ENCODE measurements at places on chromosomes 16 and 17.

DNA sequence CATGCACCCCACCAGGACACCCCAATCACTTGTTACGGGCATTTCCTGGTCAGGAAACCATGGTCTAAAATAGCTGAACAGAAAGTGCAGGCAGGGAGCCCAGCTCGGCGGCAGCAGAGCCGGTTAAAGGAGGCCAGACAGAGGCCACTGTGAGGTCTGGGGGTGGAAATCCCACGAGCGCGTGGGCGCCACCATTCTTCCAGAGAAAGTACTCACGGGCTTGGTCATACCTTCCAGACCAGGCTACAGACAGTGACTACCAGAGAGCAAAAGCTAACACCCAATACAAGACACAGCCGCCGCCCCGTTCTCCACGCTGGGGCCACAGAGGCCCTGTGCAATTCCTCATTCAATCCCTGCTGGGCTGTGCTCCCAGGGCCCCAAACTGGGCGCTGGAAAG is 11.9 kb downstream of the CEP131 start:
- no peak for DNase-seq

GRCh38 chr17:73498886-73499554 is 145.2 kb downstream of the SDK2 start:
- no peak for DNase-seq

DNA sequence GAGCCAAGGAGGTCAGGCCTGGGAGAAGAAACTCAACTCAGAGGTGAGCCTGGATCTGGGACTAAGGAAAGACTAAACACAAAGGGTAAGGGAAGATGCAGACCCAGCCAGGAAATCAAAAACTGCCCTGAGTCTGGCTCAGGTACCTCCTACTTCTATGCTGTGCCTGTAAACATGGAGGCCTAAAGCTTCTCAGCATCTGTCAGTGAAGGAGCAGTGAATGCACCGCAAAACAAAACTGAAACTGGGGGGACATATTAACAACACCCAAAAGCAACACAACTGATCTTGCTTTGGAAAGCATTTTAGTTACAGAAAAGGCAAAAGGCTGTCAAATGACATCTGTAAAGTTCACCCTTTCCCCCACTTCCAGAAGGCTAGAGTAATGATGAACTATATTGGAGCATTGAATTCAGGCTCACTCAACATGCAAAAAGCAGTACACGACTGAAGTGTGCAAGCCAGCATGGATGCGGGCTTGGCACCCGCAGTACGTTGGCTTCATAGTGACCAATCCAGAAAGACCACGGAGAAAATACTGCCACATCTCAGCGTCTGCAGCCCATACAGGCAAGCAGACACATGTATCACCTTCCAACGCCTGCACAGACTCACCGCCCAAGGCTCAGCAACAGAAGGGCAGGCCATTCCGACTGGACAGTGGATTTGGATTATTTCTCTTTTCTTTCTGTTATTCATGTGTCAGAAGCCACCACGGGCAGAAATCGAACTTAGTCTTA is 3.8 kb downstream of the TBC1D16 start:
- no peak for DNase-seq

DNA sequence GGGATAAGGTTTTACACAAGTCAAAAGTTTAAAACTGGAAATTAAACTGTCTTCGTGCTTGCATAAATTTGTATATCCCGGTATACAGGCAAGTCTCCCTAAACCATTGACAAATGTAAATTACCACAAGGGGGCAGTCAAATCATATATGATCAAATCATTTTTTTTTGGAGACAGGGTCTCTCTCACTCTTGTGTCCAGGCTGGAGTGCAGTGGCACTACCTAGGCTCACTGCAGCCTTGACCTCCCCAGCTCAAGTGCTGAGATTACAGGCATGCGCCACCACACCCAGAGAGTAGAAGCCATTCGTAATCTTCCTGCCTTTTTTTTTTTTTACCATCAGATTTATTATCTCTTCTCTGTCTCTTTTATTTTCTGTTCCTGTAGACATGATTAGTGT is 18.5 kb downstream of the TOP2A start:
- no peak for DNase-seq

GRCh38 chr16:24734382-24734781 is 4.9 kb downstream of the TNRC6A start:
- no peak for DNase-seq

DNA sequence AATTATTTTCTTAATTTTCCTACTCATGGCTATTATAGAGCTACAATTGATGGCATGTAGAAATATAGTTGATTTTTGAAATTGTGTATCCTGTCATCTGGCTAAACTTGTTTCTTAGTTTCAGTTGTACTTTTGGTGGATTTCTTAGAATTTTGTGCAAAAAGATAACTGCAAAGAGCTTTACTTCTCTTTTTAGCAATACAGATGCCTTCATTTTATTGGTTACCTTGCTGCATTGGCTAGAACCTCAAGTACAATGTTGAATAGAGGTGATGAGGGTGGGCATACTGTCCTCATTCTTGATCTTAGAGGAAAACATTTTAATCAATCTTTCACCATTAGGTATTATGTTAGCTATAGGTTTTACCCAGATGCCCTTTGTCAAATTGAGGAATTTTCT is 67.9 kb downstream of the METRNL start:
- DNase-seq = no peak

GRCh38 chr16:29192329-29193247 is 207.7 kb downstream of the LAT start:
- no peak for DNase-seq

DNA sequence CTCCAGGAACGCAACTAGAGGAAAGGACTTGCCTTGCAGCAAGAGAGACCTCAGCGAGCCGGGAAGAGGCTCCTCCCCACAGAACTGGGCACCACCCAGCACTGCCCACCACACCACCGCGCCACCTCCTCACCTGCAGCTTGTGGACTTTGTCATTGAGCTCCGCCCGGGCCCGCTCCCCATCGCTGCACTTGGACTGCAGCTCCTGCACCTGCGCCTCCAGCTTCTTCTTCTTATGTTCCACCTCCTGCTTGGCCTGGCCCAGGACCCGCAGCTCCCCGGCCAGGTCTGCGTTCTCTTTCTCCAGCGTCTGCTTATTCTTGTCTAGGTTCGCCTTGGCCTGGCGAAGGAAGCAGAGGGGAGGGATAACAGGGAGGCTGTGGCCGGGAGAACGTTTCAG is 76.7 kb downstream of the NDE1 start:
- no peak for DNase-seq

- DNase-seq = no peak
Observed at GRCh38 chr17:15112846-15113617, 152.1 kb downstream of the PMP22 start.

GRCh38 chr17:60729854-60730253 is 52.2 kb downstream of the BCAS3 start:
- no peak for DNase-seq

GRCh38 chr17:49502254-49502653 is 7.2 kb downstream of the NGFR start:
- DNase-seq = no peak

DNA sequence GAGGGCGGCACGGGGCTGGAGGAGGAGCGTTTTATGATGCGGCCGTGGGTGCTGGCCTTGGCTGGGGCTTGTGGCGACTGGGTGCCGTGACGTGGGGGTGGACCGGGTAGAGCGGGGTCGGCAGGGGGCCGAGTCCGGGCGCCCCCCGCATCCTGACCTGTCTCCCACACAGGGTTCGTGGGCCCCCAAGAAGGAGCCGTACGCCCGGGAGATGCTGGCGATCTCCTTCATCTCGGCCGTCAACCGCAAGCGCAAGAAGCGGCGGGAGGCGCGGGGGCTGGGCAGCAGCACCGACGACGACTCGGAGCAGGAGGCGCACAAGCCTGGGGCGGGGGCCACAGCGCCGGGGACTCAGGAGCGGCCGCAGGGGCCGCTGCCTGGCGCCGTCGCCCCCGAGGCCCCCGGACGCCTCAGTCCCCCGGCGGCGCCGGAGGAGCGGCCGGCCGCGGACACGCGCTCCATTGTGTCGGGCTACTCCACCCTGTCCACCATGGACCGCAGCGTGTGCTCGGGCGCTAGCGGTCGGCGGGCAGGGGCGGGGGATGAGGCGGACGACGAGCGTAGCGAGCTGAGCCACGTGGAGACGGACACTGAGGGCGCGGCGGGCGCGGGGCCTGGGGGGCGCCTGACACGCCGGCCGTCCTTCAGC is 81.6 kb downstream of the ARHGAP23 start:
- no peak for DNase-seq

DNA sequence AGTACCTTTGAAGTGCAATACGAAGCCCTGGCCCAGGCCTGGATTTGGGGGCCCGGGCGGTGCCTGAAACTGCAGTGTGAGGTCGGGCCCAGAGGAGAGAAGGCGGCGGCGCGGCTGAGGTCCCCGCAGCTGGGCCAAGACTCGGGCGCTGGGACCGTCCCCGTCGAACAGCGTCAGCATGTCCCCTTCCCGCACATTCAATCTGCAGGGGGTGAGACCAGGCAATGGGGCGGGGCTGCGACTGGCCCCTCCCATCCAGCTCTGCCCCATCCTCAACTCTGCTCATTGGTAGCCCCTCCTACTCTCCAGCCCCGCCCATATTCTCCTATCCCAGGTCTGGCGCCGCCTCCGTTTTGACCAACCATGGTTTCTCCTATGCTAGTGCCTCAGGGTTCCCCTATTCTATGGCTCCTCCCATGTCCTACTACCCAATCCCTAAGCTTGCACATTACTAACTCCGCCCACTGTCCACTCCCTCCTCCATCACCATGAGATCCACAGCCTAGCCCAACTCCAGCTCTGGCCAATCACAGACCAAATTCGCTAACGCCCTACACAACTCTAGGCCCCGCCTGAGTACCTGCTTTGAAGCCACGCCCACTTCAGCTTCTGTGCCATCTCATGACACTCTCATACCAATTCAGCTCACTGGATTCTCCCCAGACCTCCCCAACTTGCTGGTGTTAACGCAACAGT is 14.4 kb upstream of the CDIPT start:
- peak; percentile 11 for DNase-seq

GRCh38 chr16:5075637-5076036 is 4.0 kb downstream of the ALG1 start:
- no peak for DNase-seq

GRCh38 chr17:16930571-16931317 is 41.2 kb downstream of the TNFRSF13B start:
- no peak for DNase-seq

DNA sequence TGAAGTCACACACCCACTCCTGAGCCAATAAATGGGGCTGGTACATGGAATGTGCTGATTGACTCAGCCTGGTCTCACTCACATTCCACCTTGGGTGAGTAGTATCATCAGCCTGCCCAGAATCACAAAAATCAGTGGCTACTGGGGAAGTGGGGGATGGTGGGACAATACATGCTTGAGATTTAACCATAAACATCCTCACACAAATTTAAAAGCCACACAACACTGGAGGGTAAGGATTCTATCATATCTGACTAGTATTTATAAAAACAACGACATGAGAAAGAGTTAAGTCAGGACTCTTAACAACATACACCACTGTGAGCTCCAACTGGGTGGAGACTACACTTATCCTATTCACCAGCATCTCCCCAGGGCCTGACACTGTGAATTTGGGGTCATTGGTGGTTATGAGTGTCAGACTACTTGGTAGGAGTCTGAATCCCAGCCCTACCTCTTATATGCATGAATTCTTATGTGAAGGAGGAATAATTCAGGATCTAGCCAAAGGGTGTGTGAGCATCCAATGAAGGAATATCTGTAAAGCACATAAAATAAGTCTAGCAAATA is 26.0 kb upstream of the IRX6 start:
- DNase-seq = no peak

DNA sequence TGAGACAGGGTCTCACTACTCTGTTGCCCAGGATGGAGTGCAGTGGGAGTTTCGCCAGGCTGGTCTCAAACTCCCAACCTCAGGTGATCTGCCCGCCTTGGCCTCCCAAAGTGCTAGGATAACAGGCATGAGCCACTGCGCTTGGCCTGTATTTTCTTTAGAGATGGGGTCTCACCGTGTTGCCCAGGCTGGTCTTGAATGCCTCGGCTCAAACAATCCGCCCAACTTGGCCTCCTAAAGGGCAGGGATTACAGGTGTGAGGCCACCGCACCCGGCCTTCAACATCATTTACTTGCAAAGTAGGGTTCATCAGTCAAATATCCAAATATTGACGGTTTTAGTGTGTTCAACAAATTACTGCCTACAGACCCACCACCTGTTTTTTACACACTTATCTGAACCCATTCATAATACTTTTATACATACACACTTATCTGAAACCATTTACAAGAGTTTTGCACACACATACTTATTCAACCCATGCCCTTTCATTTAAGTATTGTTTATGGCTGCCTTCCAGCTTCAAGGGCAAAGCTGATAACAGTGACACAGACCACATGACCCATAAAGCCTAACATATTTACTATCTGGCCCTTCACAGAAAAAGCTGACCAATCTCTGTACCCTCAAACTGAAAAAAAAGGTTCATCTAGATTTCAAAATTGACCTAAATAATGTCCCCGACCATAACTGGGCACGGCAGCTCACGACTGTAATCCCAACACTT is 11.9 kb downstream of the TMEM170A start:
- no peak for DNase-seq

DNA sequence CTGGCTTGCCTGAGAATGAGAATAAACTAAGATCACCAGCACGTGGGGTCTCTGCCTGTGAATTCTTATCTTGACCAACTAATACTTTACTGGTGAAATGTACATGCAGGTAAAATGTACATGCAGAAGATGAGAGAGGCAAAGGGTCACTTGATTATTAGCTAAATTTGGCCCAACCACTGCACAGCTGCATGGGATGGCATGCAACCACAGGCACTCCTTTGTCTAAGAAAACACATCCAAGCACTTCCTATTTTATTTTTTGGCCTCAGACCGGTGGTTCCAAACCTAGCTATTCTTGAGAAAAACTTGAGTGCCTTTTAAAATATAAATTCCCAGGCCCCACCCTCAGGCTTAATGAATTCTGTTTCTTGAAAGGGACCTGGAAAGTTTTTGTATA is 77.9 kb downstream of the SYCE1L start:
- no peak for DNase-seq

DNA sequence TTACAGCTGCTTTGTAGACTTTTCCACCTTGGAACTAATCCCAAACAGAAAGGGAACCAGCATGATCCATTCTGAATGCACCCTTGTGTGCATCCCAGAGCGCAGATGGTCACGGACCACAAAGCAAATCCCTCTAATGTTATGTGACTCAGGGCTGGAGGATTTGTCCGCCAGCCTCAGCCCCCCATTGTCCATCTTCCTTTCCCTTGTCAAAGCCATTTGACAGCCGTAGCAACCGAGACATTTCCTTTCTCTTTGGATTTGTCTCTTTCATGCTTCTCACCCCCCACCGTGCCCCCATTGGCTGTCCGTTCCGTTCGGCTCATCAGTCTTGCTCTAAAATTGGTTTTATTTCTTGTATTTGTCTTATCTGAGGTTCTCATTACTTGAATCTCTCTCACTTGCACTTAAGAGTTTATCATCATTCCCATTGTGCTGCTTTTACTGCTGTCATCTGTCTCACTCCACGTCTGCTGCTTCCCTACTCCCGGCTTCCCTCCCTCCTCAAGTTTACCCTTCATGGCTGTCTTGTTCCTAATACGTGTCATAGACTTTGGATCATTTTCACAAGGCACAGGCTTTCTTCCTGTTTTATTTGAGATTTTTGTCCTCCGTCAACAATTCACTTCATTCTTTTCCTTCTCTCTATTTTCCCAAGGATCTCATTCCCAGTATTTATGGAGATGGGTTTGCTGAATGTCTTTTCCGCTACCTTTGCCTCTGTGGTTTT is 163.4 kb upstream of the ERCC4 start:
- no peak for DNase-seq

- peak; percentile 33 for DNase-seq
Observed at GRCh38 chr17:48012151-48012520, 25.5 kb downstream of the COPZ2 start.
